Hypothalamus (tissue), 51 donors: ENCODE measurements at places on chromosomes 3 and 15.

GRCh38 chr15:50017522-50017921 is 101.5 kb downstream of the ATP8B4 start:
- DNase-seq, result no peak

GRCh38 chr3:134380249-134380648 is 6.0 kb upstream of the AMOTL2 start:
- no peak for DNase-seq

DNA sequence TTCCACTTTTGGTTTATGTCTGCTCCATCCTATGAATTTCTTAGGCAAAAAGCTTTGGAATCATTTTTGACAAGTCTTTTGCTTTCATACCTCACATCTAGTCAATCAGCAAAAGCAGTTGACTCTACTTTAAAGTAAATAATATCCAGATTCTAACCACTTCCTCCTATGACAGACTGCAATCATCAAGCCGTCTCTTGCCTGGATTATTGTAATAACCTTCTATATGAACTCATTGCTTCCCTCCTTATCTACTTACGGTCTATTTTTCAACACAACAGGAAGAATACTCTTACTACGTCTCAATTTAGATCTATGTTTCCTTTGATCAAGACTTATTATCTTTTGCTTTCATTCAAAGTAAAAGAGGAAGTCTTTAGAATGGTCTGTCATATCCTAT is 20.7 kb downstream of the CLDN1 start:
- no peak for DNase-seq

- no peak for DNase-seq
Observed at GRCh38 chr15:52787549-52788098, 2.5 kb downstream of the ONECUT1 start.

- no peak for DNase-seq
Observed at GRCh38 chr3:172145031-172145686, 105.8 kb downstream of the FNDC3B start.

DNA sequence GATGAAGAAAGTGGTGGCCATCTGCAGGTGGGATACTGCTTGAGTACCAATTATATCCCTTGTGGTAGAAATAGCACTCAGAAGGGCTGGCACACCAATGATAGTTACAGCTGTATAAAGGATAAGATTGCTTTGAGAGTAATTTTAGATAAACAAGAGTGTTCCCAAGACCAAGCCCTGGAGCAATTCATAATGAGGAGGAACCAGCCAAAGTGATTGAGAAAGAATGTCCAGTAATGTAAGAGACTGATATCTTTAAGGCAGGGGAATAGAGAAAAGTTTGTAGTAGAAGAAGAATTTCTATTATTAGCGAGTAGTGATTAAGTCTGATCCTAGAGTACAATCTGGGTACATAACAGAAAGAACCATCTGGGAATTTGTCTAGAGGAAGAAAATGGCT is 945.1 kb downstream of the OTOL1 start:
- DNase-seq, result no peak

- no peak for DNase-seq
Observed at GRCh38 chr3:115186351-115187148, 39.5 kb upstream of the ZBTB20 start.

DNA sequence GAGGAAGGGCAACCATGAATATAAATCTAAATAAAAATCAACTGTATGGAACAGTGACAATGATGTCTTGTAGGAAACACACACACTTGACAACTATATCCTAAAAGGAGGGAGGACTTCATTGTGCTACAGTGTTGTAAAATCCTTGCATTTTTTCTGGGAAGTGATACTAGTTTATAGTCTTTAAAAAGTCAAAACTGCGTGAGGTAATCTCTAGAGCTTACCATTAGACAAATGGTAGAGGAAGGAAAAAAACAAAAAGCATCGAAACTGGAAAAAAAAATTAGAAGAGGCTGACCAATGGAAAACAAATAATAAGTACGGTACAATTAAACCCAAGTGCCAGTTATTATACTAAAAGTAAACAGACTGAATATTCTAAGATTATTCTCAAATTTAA is 38.7 kb downstream of the CHSY1 start:
- DNase-seq, result no peak

DNA sequence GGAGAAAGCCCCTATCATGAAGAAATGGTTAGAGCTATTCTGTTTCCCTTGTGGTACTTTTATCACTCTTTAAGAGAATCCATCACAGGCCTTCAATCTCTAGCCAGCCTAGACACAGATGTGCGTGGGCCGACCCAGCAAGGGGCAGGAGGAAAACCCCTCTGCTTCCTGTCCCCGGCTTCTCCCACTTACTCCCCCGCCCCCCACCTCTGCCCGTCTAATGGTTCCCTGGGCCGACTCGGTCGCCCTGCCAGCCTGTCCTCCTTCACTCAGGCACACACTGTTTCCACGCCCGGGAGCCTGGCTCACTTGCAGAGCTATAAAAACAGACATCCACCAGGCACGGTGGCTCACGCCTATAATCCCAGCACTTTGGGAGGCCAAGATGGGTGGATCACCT is 58.3 kb upstream of the TFRC start:
- DNase-seq, result no peak

DNA sequence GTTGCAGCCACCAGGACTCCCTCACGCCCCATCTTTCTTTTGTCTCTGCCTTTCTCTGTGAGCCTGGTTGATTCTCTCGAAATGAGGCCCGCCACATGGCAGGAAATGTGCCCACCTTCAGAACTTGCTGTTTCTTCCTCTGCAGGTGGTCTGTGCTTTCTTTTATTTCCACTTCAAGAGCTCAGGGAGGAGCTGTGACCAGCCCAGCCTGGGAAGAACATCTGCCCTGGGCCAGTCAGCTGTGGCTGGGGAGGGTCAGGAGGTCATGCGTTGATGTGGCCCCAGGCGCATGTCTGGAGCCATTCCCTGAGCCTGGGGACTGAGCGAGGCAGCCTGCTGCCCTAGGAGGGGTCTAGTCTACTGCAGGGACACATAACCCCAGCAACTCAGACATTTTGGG is 8.0 kb downstream of the FBLN2 start:
- DNase-seq, result no peak

DNA sequence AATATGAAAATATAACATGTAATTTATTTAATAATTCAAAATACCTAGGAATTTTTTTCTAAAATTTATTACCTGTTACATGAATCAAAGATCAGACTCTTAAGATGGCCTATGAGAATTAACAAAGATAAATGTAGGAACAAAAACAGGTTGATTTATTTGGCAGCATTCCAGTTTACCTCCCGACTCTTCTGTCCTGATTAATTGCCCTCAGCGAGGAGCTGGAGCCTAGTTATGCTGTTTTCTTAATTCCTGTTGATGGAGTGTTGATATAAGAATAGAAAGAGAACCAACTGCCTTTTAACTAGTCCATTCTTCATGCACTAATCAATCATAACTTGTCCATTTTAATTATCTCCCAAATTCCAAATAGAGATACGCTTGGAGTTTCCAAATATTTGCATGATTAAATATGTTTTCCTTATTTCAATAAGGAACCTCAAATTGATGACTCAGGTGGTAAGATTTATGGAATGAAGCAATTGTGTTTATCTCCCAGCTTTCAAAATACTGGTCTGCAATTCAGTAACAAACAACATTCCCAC is 10.6 kb upstream of the CPB1 start:
- DNase-seq, result no peak

DNA sequence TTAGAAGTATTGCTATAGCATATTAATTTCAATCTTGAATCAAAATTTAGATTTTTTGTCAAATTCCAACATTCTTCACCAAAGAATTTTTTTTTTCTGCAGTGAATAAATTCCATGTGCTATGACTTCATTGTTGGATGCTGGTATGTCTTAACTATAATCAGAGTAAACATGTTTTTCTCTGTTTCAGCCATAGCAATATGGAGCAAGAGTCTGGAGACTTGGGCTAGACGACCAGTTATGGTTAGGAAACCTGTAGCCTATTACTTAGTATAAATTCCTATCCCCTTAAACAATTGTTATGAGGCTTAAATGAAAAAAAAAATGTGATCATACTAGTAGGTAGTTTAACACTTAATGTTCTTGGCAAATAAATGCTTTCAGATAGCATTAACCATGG is 431.9 kb upstream of the FRG2C start:
- no peak for DNase-seq

- no peak for DNase-seq
Observed at GRCh38 chr3:83849106-83849730, 1109.6 kb upstream of the CADM2 start.

DNA sequence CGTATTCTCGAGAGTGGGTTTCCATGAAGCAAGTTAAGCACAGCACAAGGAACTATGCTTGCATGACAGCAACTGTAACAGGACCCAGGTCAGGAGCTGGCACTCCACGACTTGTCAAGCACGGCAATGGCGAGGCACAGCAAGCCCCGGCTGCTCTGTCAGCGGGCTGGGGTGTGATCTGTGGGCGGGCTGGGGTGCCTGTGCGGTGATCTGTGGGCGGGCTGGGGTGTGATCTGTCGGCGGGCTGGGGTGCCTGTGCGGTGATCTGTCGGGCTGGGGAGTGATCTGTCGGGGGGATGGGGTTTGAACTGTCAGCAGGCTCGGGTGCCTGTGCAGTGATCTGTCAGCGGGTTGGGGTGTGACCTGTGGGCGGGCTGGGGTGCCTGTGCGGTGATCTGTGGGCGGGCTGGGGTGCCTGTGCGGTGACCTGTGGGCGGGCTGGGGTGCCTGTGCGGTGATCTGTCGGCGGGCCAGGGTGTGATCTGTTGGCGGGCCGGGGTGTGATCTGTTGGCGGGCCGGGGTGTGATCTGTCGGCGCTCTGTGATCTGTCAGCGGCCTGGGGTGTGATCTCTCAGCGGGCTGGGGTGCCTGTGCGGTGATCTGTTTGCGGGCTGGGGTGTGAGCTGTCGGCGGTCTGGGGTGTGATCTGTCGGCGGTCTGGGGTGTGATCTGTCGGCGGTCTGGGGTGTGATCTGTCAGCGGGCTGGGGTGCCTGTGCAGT is 205.7 kb downstream of the XXYLT1 start:
- DNase-seq, result no peak

GRCh38 chr3:179826247-179826637 is 173.4 kb downstream of the USP13 start:
- DNase-seq, result no peak

GRCh38 chr15:31758126-31758525 is 272.2 kb upstream of the CHRNA7 start:
- DNase-seq, result peak; percentile 82

DNA sequence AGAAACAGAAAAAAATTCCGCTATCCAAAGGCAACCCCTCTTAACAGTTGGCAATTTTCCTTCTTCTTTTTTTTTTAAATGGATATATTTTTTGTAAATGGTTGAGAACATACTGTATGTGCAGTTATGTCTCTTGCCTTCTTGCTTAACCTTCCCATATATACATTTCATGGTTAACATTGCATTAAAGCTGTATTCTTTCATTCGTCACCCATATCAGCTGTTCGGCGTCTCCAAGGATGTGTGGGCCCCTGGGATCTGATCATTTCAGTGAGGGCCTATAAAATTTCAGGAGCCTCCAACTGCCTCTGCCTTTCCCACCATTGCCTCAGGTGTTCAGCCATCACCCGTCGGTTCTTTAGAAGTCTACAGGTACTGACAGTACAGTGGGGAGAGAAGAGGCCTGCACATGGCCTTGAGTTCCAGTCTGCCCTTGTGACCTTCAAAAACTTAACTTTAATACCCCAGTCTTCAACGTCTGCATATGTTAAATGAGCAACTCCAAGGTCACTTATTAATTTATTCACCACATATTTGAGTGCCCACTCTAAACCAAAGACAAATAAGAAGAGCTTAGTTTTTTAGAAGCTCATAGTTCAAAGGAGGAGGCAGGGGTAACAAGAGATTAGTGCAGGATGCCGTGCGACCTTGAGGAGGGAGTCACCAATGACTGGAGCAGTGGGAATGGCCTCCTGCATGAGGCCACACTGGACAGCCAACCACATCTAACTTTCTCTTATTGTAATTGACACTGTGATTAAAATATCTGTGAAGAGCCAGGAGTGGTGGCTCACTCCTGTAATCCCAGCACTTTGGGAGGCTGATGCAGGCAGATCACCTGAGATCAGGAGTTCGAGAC is 6.9 kb downstream of the ST6GAL1 start:
- no peak for DNase-seq

GRCh38 chr3:191568206-191568605 is 107.2 kb downstream of the PYDC2 start:
- no peak for DNase-seq

- no peak for DNase-seq
Observed at GRCh38 chr3:143083781-143084180, 35.8 kb upstream of the CHST2 start.

GRCh38 chr3:59946401-59946800 is 896.6 kb upstream of the CFAP20DC start:
- DNase-seq, result no peak

DNA sequence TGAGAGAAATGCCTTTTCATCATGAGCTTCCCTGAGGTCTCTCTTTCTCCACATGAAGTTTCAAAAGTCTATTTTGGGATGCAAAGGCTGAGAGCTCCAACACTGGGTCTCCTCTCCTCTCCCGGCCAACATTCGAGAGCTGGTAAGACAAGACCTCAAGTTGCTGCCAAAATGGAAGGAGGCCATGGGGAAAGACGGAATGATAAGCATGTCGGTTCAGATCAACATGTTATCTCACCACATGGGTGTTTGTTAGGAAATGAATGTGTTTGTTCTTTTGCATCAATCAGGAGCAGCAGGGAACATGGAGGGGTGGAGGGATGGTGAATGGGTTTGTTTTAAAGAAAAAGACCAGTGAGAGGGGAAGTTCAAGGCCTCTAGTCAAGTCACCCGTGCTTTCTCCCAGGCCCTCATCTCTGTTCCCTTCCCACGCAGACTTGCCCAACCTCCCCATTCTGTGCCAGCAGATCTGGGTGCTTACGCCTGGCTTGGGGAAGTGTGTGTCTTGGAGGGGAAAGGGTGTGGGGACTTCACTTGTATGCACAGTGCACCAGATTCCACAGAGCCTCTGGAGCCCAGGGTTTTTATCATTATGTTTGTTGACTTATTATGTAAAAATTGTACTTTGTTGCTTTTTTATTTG is 23.5 kb upstream of the ATP10A start:
- no peak for DNase-seq

DNA sequence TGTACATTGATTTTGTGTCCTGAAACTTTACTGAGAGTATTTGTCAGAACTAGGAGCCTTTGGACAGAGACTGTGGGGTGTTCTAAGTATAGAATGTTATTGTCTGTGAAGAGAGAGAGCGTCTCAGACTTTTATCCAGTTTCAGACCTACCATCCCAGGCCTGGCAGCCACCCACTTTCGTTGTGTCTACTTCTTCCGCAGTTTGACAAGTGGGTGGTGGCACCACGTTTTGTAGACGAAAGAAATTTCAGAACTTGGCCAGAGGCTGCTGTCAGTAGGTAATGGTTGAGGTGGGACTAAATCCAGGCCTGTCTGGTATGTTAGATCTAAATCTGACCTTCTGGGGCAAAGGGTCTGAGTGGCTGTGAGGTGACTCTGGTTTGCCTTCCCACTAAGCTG is 13.4 kb upstream of the TRAK1 start:
- DNase-seq, result no peak

DNA sequence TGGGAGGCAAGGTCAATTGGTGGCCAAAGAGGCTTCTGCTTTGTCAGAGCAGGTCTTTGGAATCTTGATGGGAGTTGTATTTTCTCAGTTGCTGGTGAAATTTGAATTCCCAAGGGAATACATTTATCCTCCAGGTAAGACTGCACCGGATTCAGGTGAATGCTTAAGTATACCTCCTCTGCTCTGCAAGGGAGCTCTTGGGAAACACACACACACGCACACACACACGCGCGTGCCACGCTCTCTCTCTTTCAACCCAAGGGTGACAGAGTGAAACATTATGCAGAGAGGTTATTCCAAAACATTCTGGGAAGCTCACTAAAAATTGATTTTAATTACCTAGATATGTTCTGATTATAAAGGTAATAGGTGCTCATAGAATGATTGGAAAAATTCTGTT is 33.7 kb downstream of the ST6GAL1 start:
- DNase-seq, result no peak

- no peak for DNase-seq
Observed at GRCh38 chr15:92899601-92899947, 550 bp upstream of the CHD2 start.
